ENCODE measurements at places on chromosomes 7 and 10.

GRCh38 chr10:79293841-79294581, 53.3 kb upstream of the PPIF start:
- peak; percentile 22 for DNase-seq

DNA sequence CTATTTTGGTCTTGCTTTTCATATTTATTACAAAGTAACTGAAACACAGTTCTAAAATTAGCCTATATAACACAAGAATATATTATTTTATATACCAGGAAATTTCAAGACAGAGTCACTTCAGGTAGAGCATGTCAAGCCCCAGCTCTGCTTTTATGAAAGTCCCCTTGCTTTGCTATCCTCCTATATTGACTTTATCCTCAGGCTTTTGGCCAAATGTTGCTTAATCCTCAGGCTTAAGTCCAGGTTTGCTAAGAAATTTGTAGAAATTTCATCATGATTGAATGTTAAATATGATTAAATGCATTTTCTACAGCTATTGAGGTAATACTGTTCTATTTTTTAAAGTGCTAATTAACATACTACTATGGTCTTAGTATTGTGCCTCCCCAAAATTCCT, 227.6 kb downstream of the FZD1 start:
- DNase-seq, result no peak

GRCh38 chr10:17007418-17007770, 122.2 kb downstream of the CUBN start:
- DNase-seq, result no peak

DNA sequence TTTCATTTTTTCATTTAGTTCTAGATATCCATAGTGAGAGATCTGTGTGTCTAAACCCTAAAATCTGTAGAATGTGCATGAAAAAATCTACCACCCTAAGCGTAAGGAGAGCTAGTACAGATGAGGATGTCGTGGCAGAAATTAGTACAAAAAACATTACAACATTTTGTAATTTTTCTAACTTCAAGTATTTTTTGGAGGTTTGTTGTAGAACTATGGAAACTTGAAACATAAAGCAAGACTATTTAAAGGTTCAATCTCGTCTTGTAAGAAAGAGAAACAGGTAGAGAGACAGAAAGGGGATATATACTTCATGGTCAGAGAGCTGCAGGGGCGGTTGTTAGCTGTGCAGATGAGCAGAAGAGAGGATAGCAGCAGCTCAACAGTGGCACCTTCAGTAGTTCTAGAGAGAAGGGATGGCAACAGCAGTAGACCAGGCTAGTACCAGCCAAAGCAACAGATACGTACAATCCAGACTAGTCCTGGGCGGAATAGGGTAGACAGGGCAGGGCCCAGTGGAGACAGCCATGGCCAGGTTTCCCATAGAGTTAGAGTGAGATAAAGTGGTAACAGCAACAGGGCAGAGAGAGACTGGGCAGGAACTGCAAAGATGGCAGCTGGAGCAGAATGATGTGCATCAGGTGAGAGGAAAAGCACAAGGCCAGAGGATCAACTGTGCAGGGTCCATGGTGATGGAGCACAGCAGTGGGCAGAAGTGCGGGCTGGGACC, 145.2 kb downstream of the FRMD4A start:
- DNase-seq, result peak; percentile 93

GRCh38 chr7:5507013-5507412, 83.4 kb upstream of the TNRC18 start:
- DNase-seq, result no peak

GRCh38 chr7:83105948-83106347, 56.7 kb downstream of the PCLO start:
- no peak for DNase-seq

- DNase-seq, result peak; percentile 44
Measured at GRCh38 chr10:58013406-58013805, 254.3 kb downstream of the IPMK start.
